Upper lobe of left lung (tissue), 6 donors: ENCODE measurements at places on chromosomes 7 and 10. TPM values are rescaled to one million over a fixed set of nuclear protein-coding genes. Genes with fewer than 3 reads are reported as not detected.

Gene GIMAP7
- 36.7 TPM for total RNA-seq

Gene IDI1
- total RNA-seq: 56.5 TPM

Gene CTNNA3
- total RNA-seq: 0.20 TPM

Gene NME8
- total RNA-seq: 6.3 TPM

Gene UCN3
- 1.6 TPM for total RNA-seq

Gene DEPP1
- total RNA-seq: 122 TPM

Gene ESYT2
- total RNA-seq: 60.7 TPM

Gene PHKG1
- 0.30 TPM for total RNA-seq

Gene AKAP9
- total RNA-seq: 69.7 TPM

Gene WDFY4
- total RNA-seq: 48.9 TPM

Gene FGFBP3
- 1.5 TPM for total RNA-seq

GRCh38 chr7:29192811-29193210 lies 1.8 kb upstream of the CHN2 start:
- no peak overlapping the region for H3K27ac ChIP-seq
- no peak overlapping the region for H3K4me3 ChIP-seq
- peaks cover 30% of the 10 kb centered on the region for H3K4me1 ChIP-seq
- peaks cover 4% of the 10 kb centered on the region for H3K27me3 ChIP-seq
- H3K36me3 ChIP-seq: no peaks in the 10 kb centered on the region

DNA sequence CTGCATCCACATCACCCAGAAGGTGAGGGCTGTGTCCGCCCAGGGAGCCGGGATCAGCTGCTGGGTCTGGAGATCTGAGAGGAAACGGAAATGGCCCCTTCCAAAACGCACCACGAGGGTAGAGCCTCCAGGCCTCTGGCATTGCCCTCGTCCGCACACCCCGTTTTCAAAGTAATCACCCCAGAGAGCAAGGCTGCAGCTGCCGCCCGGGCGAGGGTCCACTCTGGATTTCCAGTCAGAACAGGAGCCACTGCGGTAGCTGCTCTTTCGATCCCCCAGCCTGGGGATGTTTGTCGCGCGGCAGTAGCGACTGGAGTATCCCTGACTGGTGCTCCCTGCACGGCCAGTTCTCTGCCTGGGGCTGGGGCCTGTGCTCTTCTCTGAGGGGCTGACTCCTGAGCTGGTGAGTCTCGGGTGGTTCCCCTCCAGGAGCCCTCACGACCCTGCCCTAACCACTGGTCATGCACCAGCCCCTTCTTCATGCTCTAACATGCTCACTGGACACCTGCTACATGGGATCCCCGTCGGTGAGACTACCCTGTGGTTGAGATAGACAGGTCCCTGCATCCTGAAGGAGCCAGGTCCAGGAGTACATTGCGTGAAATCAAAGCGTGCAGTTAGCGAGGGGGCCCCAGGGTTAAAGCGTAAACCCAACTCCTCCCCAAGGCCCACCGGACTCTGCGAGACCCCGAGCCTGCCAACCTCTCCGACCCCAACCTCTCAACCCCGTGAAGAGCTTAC lies 99.2 kb downstream of the FOXL3 start:
- no peaks in the 10 kb centered on the region for H3K36me3 ChIP-seq
- H3K27ac ChIP-seq: no peak overlapping the region
- no peak for DNase-seq
- H3K4me1 ChIP-seq: no peaks in the 10 kb centered on the region
- no peaks in the 10 kb centered on the region for H3K27me3 ChIP-seq

- H3K36me3 ChIP-seq: no peaks in the 10 kb centered on the region
- no peak for DNase-seq
- H3K4me3 ChIP-seq: no peak overlapping the region
- H3K27me3 ChIP-seq: no peaks in the 10 kb centered on the region
These were observed 4.2 kb downstream of the TMEM60 start for GRCh38 chr7:77794000-77794399.

DNA sequence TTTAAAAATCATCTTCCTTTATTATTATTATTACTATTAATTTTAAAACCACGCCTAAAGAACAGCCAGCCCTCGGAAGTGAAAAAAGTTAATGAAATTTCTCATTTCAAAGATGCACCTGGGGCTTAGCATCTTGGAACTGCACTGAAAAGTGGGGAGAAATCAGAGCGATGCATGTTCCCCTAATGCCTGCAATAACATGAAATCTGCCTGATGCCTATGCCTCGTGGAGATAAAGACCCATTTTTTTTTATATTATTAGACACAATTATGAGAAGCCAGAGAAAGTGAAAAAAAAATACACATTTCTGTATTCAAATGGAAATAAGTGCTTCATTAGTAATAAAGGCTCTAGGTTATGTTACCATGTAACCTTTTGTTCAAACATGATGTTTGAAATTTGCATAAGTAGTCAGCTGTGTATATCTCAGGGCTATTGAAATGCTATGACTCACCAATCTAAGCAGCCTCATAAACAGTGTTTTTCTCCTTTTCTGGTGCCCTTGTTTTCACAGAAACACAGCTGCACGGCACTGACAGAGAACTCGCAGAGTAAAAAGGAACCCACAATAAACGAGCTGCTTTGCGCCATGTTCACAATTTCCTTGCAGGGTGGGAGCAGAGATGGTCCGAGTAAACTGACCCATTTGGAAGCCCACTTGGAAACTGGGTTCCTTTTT lies 175.8 kb upstream of the PRKCQ start:
- no peaks in the 10 kb centered on the region for H3K36me3 ChIP-seq
- no peaks in the 10 kb centered on the region for H3K27me3 ChIP-seq
- no peak for DNase-seq
- no peak overlapping the region for H3K27ac ChIP-seq

- H3K36me3 ChIP-seq: no peaks in the 10 kb centered on the region
- DNase-seq: no peak
- H3K27me3 ChIP-seq: no peaks in the 10 kb centered on the region
These were observed 12.7 kb downstream of the EBF3 start for GRCh38 chr10:129951101-129951969.

DNA sequence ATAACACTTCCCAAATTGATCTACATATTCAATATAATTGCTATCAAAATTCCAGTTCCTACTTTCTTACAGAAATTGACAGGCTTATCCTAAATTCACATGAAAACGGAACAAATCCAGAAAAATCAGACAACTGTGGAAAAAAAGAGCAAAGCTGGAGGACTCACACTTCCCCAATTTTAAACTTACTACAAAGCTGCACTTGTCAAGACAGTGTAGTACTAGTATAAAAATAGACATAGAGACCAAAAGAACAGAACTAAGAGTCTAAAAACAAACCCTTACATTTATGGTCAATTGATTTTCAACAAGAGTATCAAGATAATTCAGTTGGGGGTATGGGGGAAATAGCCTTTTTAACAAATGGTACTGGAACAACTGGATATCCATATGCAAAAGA lies 27.5 kb downstream of the LMBR1 start:
- DNase-seq: no peak
- no peaks in the 10 kb centered on the region for H3K27me3 ChIP-seq
- no peaks in the 10 kb centered on the region for H3K4me1 ChIP-seq
- peaks cover 5% of the 10 kb centered on the region for H3K36me3 ChIP-seq
- H3K27ac ChIP-seq: no peak overlapping the region

- H3K4me1 ChIP-seq: peaks cover 59% of the 10 kb centered on the region
- peak overlapping the region; percentile 87 for H3K27ac ChIP-seq
- no peaks in the 10 kb centered on the region for H3K27me3 ChIP-seq
- peak overlapping the region; percentile 65 for H3K4me3 ChIP-seq
- no peaks in the 10 kb centered on the region for H3K36me3 ChIP-seq
These were observed 1.6 kb downstream of the AVPI1 start for GRCh38 chr10:97685395-97685958.

DNA sequence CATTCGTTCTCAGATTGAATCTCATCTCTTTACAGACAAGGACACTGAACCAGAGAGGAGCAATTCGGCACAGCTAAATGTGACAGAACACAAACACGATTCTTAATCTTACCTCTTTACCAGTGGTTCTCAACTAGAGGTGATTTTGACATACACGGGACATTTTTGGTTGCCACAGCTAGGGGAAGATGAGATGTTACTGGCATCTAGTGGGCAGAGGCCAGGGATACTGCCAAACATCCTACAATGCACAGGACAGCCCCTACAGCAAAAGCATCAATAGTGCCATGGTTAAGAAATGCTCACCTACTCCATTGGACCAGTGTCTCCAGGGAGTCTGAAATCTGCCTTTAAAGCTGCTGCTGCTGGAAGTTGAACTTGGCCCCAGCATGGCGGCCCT lies 27.3 kb downstream of the PDE1C start:
- no peaks in the 10 kb centered on the region for H3K36me3 ChIP-seq
- no peaks in the 10 kb centered on the region for H3K27me3 ChIP-seq
- H3K4me1 ChIP-seq: no peaks in the 10 kb centered on the region
- H3K4me3 ChIP-seq: no peak overlapping the region
- no peak overlapping the region for H3K27ac ChIP-seq

GRCh38 chr10:122375679-122376160 lies 1.2 kb downstream of the PLEKHA1 start:
- no peaks in the 10 kb centered on the region for H3K36me3 ChIP-seq
- DNase-seq: no peak
- peaks cover 31% of the 10 kb centered on the region for H3K4me1 ChIP-seq
- peak overlapping the region; percentile 94 for H3K4me3 ChIP-seq
- H3K27me3 ChIP-seq: no peaks in the 10 kb centered on the region

- H3K27me3 ChIP-seq: no peaks in the 10 kb centered on the region
- H3K36me3 ChIP-seq: no peaks in the 10 kb centered on the region
- no peak overlapping the region for H3K27ac ChIP-seq
- DNase-seq: no peak
- H3K4me1 ChIP-seq: peaks cover 8% of the 10 kb centered on the region
These were observed 171.4 kb upstream of the PPP2R2D start for GRCh38 chr10:131729361-131729760.

DNA sequence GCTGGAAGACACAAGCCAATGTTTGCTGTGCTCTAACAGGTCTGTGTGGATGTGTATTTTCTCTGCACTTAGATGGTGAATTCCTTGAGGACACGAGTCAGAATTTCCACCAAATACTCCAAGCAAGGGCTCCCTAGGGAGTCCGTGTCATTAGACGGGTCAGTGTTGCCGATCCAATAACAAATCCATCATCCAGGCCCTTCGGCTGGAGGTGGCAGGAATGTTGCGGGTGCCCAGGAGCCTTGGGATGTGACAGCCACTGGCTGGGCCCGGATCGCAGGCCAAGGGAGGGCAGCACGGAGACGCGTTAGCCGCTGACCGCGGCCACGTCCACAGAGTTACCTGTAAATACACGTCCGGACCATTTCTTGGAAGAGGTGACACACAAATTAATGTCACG lies 186.8 kb downstream of the WDR37 start:
- H3K36me3 ChIP-seq: no peaks in the 10 kb centered on the region
- peaks cover 9% of the 10 kb centered on the region for H3K4me1 ChIP-seq
- H3K27me3 ChIP-seq: no peaks in the 10 kb centered on the region
- no peak overlapping the region for H3K4me3 ChIP-seq
- H3K27ac ChIP-seq: no peak overlapping the region
- no peak for DNase-seq

DNA sequence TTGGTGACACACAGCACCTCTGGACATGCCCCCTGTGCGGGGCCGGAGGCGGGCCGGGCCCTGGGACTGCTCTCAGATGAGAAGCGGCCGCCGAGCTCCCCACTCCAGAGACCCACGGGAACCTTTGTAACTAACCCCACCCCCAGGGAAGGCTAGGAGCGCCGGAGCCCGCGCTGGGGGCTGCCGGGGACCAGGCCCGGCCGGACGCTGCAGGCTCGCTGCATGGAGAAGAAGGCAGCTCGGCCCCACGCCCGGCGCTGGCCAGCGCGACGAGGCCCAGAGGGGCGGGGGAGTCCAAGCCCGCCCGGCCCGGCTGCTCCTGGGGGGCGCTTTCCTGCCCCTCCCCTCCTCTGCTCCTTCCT lies 36.5 kb downstream of the AGAP3 start:
- H3K36me3 ChIP-seq: peaks cover 91% of the 10 kb centered on the region
- no peak overlapping the region for H3K27ac ChIP-seq
- DNase-seq: no peak
- H3K4me3 ChIP-seq: no peak overlapping the region
- peaks cover 27% of the 10 kb centered on the region for H3K4me1 ChIP-seq

GRCh38 chr7:129089521-129090212 lies 34.8 kb upstream of the TNPO3 start:
- peaks cover 19% of the 10 kb centered on the region for H3K4me1 ChIP-seq
- no peak overlapping the region for H3K4me3 ChIP-seq
- H3K27me3 ChIP-seq: no peaks in the 10 kb centered on the region
- no peaks in the 10 kb centered on the region for H3K36me3 ChIP-seq
- no peak overlapping the region for H3K27ac ChIP-seq

- H3K4me3 ChIP-seq: peak overlapping the region; percentile 85
- H3K27me3 ChIP-seq: no peaks in the 10 kb centered on the region
- H3K27ac ChIP-seq: peak overlapping the region; percentile 95
- H3K4me1 ChIP-seq: peaks cover 20% of the 10 kb centered on the region
These were observed 1.2 kb downstream of the TPK1 start for GRCh38 chr7:144834641-144835144.

DNA sequence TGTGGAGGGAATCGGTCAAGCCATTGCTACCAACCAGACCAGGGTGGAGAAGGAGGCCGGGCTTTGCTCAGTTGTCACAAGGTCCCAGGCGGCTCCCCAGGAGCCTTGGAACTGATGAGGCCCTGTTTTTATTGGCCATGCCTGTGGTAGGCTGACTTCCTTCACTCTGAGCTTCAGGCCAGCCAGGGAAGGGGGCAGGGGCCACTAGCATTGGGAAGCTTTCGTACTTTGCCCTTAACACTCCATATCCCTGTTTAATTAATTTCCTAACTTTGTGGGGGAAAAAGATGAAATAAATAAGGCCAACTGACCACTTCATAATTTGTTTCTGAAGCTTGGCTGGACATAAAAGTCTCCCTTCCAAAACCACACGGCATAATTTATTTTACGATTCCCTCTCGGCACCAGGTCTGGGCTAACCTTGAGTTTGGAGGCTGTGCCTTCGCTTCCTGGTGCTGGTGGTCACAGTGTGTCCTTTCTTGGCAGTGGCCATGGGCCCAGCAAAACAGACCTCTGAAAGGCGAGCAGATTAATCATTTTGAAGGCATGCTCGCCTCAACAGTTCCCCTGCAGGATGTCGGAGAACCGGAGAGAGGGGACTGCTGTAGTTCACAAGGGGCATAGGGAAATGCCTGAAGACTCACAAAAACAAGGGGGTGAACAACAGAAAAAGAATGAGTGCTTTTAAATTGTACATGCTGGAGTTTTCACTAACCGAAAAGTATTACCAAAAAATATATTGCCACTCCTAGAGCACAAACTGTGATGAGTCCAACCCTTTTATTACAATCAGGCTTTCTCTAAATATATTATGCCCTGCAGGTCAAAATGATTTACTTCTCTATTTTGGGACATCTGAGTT lies 966.0 kb downstream of the LRMDA start:
- H3K4me3 ChIP-seq: no peak overlapping the region
- no peak for DNase-seq
- H3K27ac ChIP-seq: no peak overlapping the region
- no peaks in the 10 kb centered on the region for H3K36me3 ChIP-seq
- no peaks in the 10 kb centered on the region for H3K4me1 ChIP-seq
